COLO829 (cell line): ENCODE measurements at places on chromosomes 16 and 17.

DNA sequence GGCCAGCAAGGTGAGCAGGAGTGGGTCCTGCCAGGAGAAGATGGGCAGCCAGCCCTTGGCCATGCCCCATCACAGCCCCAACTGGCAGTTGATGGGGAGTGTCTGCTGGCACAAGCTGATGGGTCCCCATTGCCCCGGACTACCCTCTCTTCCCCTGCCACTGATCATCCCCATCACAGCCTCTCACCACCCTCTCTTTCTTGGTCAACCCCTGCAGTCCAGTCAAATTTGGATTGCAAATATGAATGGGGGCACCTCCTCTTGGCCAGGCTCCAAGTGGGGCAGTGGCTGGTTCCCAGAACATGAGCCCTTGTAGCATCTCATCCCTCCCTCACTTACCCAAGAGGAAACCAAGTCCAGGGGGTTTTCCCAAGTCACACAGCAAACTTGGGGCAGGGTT lies 17.4 kb downstream of the SEZ6 start:
- no peak for DNase-seq

DNA sequence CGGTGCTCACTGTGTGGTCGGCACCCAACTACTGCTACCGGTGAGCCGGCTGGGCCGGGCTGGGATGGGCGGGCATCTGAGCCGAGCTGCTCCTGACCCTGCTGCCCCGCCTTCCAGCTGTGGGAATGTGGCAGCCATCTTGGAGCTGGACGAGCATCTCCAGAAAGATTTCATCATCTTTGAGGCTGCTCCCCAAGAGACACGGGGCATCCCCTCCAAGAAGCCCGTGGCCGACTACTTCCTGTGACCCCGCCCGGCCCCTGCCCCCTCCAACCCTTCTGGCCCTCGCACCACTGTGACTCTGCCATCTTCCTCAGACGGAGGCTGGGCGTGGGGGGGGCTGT lies 6.9 kb downstream of the TBX6 start:
- no peak for DNase-seq

- DNase-seq: no peak
These were observed 142.6 kb downstream of the STX8 start for GRCh38 chr17:9432934-9433421.

DNA sequence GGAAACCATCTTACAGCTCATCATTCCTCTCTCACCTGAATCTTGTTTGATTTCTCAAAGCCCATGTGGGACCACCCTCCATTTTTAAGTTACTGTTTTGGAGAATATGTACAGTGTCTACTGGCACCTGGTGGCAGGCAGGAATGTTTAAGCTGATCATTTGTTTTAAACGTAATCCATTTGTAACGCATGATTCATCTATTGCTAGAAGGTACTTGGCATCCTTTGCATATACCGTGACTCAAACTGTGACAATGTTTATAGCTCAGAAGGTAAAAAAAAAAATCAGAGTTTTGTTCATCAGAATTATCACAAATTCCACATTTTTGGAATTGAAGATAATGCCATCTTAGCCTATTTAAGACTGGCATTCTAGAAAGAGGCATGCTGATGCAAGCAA lies 1007.5 kb upstream of the EEF2KMT start:
- DNase-seq: no peak

DNA sequence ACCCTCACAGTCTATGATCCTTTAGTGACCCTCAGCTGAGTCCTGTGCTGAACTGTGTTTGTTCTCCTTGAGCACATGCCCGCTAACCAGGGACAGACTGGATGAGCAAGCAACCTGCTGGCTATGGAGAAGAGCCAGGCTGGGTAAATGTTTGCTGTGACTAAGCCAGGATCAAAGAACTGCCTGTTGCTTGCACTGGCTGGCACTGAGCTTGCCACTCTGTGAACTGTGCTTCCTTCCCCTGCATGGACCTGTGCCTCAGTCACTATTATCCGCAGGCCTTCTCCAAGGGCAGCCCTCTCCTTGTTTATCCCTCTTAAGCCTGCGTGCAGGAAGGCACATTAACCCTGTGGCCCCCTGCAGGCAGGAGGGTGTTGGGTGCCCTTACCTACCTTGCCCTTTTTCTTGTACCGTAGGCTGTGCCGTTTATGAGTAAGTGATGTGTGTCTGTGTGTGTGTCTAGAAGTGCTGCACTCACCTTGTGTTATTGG lies 7.4 kb downstream of the PNPO start:
- no peak for DNase-seq

- DNase-seq: no peak
These were observed 96.2 kb upstream of the DNAH17 start for GRCh38 chr17:78673395-78673794.

DNA sequence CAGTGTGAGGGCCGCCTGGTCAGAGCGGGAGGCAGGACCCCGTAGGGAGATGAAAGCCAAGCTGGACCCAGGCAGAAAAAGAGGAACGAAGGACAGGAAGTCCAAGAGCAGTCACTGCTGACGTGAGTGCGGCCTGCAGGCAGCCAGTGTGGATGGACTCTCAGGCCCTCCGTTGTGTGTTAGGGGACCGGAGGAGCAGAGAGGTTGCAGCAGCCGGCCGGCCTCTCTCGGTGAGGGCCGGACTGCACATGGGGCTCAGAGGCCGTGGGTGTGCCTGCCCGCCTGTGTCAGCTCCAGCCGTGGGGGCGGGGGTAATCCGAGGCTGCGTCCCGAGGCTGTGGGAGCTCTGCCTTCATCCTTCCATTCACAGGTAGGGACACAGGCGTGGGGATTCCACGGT lies 67.4 kb downstream of the JPH3 start:
- DNase-seq: no peak

DNA sequence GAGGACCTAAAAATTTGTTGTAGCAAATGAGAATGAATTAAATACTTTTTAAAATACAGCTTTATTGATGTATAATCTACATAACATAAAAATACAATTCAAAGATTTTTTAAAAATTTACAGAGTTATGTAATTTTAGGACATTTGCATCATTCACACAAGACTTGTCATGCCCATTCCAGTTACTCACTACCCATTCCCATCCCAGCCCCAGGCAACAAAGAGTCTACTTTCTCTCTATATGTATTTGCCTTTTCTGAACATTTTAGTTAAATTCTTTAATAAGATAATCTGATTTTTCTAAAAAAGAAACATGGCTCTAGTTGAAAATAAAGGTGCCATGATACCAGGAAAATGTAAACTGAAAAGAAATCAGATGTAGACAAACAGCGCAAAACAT lies 354.2 kb downstream of the PMP22 start:
- DNase-seq: no peak

DNA sequence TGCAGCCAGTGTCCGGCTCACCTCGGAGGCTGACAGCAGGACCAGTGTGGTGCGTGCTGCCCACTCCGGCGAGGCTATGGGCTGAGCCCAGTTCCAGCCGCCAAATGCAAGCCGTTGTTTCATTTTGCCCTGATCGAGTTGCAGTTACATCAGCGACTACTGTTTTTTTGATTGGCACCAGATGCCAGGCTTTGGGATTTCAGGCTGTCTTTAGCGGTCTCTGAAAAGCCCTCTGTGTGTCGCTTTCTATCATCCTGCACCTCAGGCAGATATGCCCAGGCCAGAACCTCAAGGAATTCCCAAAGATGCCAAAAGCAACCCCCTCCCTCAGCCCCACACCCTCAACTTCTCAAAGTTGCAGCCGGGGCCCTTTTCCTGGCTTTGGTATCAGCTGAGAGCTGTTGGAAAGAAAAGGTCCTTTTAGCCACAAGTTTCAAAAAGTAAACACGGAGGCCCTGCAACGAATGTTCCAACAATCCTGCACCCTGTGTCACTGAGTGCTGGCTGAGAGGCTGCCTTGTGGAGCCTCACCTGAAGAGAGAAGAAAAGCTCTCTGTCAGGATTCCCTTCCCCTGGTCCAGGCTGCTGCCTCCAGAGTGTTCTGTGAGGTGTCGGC lies 58.9 kb downstream of the WWP2 start:
- no peak for DNase-seq

DNA sequence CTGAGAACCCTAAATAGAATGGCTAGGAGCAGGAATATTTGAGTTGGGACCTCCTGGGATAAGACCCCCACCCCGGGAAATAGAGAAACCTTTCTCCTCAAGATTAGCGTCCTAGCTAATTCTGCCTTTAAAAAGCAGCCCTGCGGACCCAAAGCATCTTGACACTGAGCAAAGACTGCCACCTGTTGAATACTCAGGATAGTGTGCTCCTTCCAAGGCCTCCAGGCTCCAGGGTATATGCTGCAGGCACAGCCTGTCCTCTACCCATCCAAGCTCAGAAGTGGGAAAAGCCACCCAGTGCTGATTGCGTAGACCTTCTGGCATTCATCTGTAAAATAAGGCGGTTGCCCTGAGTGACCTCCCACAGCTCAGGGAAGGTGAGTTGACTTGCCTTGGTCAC lies 456.2 kb upstream of the DYNLRB2 start:
- DNase-seq: peak; percentile 66

DNA sequence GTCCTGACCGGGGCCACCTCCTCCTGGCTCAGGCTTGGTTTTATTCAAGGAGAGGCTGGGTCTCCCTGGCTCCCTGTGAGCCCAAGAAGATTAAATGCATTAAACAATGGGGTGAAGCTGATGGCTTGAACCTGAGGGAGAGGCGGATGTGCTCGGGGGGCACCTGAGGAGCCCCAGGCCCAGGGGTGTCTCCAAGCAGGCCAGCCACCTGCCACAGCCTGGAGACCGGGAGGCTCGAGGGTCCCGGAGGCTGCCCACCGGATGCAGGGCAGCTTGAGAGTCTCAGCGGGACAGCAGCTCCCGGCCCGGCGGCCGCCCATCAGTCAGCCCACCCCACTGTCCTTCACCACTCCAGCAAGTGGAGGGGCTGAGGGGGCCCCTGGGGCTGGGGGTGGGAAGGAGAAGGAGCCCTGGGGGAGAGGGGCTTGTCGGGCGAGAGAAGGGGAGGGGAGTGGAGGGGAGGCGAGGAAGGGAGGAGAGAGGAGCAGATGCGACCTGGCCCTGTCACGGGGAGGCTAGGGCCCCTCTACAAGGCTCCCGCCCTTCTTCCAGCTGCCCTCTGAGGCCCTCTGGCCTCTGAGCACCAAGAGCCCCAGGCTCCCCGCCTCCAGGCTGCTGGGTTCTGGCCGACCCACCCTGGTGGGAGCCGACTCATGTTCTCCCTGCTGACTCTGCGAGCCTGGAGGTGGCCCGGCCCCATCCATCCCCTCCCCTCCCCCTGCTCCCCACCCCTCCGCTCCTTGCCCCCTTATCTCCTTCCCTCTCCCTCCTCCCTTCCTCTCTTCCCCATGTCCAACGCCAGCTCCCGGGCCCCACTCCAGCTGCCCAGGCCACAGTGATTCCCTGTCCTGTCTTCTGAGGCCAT lies 13.2 kb downstream of the CD7 start:
- no peak for DNase-seq

GRCh38 chr16:51151435-51151960 lies 428 bp upstream of the SALL1 start:
- DNase-seq: peak; percentile 30

DNA sequence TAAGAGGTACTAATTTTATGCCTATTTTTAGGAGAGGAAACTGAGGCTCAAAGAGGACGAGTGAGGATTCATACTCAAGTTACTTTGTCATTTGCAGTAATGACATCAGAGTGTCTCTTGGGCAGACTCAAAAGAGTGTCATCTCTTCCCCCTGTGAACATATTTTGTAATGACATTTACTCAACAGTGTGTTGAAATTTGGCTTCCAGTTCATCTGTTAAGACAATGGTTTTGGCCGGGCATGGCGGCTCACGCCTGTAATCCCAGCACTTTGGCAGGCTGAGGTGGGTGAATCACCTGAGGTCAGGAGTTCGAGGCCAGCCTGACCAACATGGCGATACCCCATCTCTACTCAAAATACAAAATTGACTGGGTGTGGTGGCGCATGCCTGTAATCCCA lies 28.9 kb downstream of the WFDC1 start:
- DNase-seq: no peak

GRCh38 chr17:46788796-46789195 lies 29.7 kb downstream of the WNT3 start:
- DNase-seq: no peak

- no peak for DNase-seq
These were observed 14.9 kb upstream of the NKD1 start for GRCh38 chr16:50533317-50533716.

- DNase-seq: no peak
These were observed 17.7 kb downstream of the GALNS start for GRCh38 chr16:88839026-88839529.

DNA sequence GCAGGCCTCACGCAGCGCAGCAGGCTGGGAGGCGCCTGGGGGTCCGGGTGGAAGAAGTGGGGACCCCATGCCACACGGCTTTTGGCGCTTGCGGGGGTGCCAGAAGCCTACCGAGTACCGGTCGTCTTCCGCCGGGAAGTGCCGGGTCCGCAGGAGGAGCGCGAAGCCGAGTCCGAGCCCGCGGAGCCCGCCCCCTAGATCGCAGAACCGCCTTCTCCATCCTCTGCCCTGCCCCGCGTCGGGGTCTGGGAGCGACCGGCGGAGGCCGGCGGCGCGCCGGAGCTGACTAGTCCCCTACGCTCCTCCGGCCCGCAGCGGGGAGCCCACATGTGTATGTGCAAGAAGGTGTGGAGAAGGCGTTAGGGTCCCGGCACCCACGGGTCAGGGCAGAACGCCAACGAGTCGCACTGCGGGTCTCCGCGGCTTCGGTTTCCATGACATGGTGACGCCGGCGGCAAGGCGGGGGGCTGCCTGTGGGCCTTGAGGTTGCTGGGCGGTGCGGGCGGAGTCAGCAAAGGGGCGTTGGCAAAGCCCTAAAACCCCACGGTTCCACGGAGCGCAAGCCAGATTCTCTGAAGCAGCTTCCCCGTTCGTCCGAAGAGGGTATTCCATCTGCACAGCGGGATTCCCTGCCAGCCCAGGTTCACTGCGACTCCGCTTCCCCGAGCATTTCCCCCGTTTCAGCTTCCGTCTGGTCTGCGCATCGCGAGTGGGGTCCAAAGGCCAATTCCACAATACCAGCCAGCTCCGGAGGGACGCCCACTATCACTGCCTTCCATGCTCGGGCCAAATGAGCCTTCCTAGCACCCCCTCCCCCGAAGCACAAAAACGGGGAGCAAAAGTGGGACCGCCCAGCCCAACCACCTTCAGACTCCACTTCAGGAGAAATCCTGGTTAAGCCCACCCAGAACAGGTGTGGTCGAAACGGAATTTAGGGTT lies 2.3 kb upstream of the LHX1 start:
- DNase-seq: no peak

- no peak for DNase-seq
These were observed 1.8 kb upstream of the TMEM98 start for GRCh38 chr17:32926183-32926582.

GRCh38 chr16:100989-101388 lies 23.0 kb downstream of the MPG start:
- no peak for DNase-seq

- no peak for DNase-seq
These were observed 33.8 kb upstream of the NF1 start for GRCh38 chr17:31060791-31061550.
